Large intestine (tissue), 12 donors: ENCODE measurements at places on chromosomes 5 and 9. TPM values are rescaled to one million over a fixed set of nuclear protein-coding genes. Genes with fewer than 3 reads are reported as not detected.

Gene PCDHGB3
- polyA plus RNA-seq = 0.85 TPM

Gene LCN6
- 2.8 TPM for polyA plus RNA-seq

Gene IL9
- not detected for polyA plus RNA-seq

Gene ZDHHC11
- 41.0 TPM for polyA plus RNA-seq

Gene QRFP
- polyA plus RNA-seq = 0.36 TPM

Gene ANKRD31
- 0.21 TPM for polyA plus RNA-seq

Gene LAMC3
- polyA plus RNA-seq = 0.66 TPM

Gene RNF14
- 55.4 TPM for polyA plus RNA-seq

Gene SPINK7
- 0.06 TPM for polyA plus RNA-seq

Gene CD74
- polyA plus RNA-seq = 742 TPM

Gene PCDHGA11
- polyA plus RNA-seq = 1.4 TPM

Gene ADAMTSL1
- polyA plus RNA-seq = 3.6 TPM

Gene NPR2
- 15.3 TPM for polyA plus RNA-seq

- no peaks in the 10 kb centered on the region for H3K36me3 ChIP-seq
- H3K4me3 ChIP-seq = no peak overlapping the region
- no peaks in the 10 kb centered on the region for H3K4me1 ChIP-seq
- H3K27ac ChIP-seq = peak overlapping the region; percentile 36
- H3K27me3 ChIP-seq = no peaks in the 10 kb centered on the region
- peak; percentile 43 for DNase-seq
Observed at GRCh38 chr5:67234671-67235176, 38.1 kb upstream of the CD180 start.

- H3K27me3 ChIP-seq = no peaks in the 10 kb centered on the region
- peaks cover 3% of the 10 kb centered on the region for H3K36me3 ChIP-seq
- H3K4me1 ChIP-seq = no peaks in the 10 kb centered on the region
- DNase-seq = no peak
- no peak overlapping the region for H3K4me3 ChIP-seq
Observed at GRCh38 chr9:96500696-96501632, 51.0 kb downstream of the HABP4 start.

DNA sequence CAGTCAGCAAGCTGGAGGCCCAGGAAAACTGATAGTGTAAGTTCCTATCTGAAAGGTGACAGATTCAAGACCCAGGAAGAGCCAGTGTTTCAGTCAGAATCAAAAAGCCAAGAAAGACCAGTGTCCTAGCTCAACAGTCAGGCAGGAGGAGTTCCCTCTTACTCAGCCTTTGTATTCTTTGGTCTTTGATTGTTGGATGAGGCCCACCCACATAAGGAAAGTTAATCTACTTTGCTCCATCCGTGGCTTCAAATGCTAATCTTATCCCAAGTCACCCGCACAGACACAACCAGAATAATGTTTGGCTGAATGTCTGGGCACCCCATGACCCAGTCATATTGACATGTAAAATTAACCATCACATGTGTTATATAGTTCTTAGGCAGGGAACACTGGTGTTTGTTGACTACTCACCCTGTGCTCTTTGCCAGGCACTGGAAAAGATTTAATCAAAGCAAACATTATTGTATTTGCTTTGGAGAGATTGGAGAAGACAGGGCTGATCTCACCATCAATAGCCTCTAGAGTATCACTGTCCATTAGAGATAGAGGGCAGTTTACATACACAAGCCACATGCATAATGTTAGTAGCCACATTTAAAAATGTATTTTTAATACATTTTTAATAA lies 96.3 kb upstream of the KCNN2 start:
- H3K4me1 ChIP-seq = no peaks in the 10 kb centered on the region
- no peak for DNase-seq
- no peak overlapping the region for H3K27ac ChIP-seq

GRCh38 chr9:133760713-133761290 lies 22.6 kb upstream of the SARDH start:
- no peak for DNase-seq
- H3K36me3 ChIP-seq = peaks cover 29% of the 10 kb centered on the region
- no peaks in the 10 kb centered on the region for H3K4me1 ChIP-seq
- no peak overlapping the region for H3K27ac ChIP-seq

DNA sequence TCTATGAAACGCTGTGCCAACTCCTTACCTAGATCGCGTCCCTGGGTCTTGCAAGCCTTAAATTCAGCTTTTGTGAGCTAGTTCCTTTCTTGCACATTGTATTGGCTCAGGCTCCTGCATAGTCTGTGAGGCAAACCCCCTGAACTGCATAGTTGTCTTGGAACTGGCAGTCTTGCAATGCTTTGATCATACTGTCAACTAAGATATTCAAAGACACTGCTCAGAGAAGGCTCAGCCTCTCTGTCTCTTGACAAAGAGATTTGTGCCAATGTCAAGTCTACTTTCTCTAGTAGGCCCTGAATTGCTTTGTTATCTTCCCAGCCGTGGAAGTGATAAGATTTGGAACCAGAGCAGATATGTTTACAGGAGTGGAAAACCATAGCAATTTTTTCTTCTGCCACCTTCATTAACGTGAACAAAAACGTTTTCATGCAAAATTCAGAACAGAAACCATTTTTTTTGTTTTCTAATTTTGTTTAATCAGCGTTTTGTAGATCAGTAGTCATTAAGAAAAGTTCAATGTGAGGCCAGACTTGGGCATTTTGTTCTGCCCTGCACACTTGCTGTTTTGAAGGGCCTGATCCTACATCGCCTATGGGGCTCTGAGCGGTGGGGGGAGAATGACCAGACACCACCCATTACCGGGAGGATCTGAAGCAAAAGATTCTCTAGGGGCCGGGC lies 27.6 kb upstream of the ENTREP1 start:
- no peak for DNase-seq
- no peak overlapping the region for H3K4me3 ChIP-seq
- no peaks in the 10 kb centered on the region for H3K4me1 ChIP-seq
- no peak overlapping the region for H3K27ac ChIP-seq

DNA sequence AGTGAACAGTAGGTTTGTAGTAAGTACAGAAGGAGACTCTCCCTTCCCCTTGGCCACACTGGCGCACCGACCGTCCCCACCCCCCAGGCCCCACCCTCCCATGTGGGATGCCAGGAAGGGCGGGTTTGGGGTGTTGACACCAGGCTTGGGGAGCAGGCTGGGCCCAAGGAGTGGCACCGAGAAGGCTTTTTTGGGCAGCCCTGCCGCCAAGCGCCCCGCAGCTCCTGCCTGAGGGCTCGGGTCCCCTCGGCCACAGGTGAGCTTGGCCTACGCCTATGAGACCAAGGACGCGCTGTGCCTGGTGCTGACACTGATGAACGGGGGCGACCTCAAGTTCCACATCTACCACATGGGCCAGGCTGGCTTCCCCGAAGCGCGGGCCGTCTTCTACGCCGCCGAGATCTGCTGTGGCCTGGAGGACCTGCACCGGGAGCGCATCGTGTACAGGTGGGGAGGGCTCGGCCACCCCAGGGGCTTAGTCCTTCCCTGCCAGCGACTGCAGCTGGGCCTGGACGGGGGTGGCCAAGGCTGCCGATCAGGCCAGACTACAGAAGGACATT lies 7.3 kb downstream of the GRK6 start:
- no peaks in the 10 kb centered on the region for H3K27me3 ChIP-seq
- no peak for DNase-seq

GRCh38 chr5:119341452-119342349 lies 14.1 kb upstream of the TNFAIP8 start:
- no peaks in the 10 kb centered on the region for H3K36me3 ChIP-seq
- no peak overlapping the region for H3K27ac ChIP-seq
- H3K4me3 ChIP-seq = no peak overlapping the region
- no peaks in the 10 kb centered on the region for H3K4me1 ChIP-seq
- DNase-seq = no peak

DNA sequence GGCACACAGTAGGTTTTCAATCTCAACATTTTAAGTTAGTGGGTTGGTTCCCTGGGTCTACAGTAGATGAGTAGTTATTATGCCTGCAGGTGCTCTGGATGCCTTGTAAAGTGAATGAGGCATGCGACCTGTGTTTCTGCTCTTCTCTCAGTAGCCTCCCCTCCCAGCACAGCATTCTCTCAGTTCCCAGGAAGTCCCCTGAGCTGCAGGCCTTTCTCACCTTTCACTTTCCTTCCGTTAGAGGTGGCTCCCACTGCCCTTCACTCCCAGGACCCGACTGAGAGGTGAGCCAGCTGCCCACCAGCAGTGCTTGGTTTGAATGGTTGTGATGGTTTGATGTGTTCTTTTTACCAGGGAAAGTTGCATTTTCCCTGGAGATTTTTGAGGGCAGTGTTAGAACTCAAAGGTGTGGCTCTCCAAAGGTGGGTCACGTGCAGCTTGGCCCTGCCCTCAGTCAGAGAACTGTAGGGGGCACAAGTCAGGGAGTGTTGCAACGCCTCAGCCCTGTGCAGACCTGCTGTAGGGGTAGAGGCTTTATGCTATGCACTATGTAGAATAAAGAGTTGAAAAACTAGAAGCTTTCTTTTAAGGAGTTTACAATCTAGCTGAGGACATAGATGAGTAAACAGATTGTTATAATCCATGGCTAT lies 173.8 kb downstream of the NTRK2 start:
- H3K27me3 ChIP-seq = no peaks in the 10 kb centered on the region
- no peaks in the 10 kb centered on the region for H3K36me3 ChIP-seq
- no peak overlapping the region for H3K4me3 ChIP-seq
- no peaks in the 10 kb centered on the region for H3K4me1 ChIP-seq
- no peak for DNase-seq

DNA sequence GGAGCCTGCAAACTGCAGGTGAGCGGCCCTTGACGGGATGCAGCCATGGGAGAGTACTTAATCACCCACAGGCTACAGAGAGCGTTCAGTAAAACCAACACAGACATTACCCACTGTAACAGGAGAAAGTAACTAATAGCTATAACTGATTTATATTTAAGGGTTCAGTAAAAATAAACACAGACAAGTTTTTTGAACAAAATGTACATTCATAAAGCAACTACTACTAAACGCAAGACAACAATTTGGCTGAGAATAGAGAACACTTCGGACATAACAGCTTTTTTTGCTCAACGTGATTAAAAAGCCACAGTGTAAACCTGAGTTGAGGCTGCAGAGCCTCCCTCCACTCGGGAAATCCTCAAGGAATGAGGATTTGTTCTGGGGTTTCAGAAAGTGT lies 61.7 kb downstream of the LIFR start:
- H3K27ac ChIP-seq = no peak overlapping the region
- H3K27me3 ChIP-seq = no peaks in the 10 kb centered on the region
- H3K36me3 ChIP-seq = peaks cover 37% of the 10 kb centered on the region

DNA sequence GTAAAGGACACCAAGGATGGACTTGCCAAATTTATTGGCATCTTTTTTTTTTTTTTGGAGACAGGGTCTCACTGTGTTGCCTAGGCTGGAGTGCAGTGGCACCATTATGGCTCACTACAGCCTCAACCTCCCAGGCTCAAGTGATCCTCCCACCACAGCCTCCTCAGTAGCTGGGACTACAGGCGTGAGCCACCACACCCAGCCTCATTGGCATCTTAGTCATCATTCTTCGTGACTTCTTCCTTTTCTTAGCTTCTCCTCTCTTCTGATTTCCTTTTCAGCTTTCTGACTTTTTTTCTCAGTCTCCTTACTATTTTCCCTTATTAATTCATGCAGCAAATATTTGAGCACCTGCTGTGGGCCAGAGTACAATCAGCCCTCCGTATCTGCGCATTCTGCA lies 6.1 kb downstream of the MAML1 start:
- peaks cover 7% of the 10 kb centered on the region for H3K4me1 ChIP-seq
- H3K4me3 ChIP-seq = no peak overlapping the region
- H3K36me3 ChIP-seq = peaks cover 6% of the 10 kb centered on the region
- no peaks in the 10 kb centered on the region for H3K27me3 ChIP-seq
- no peak overlapping the region for H3K27ac ChIP-seq
- DNase-seq = no peak

DNA sequence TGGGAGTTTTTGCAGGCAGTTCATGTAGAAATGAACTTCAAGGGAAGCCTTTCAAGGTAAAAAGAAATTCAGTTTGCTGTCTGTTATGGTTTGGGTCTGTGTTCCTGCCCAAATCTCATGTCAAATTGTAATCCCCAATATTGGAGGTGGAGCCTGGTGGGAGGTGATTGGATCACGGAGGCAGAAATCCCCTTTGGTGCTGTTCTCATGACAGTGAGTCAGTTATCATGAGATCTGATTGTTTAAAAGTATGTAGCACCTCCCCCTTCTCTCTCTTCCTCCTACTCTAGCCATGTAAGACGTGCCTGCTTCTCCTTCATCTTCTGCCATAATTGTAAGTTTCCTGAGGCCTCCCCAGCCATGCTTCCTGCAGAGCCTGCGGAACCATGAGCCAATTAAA lies 341.4 kb downstream of the ARHGEF28 start:
- no peaks in the 10 kb centered on the region for H3K4me1 ChIP-seq
- no peaks in the 10 kb centered on the region for H3K36me3 ChIP-seq
- H3K27ac ChIP-seq = no peak overlapping the region

- no peaks in the 10 kb centered on the region for H3K36me3 ChIP-seq
- no peaks in the 10 kb centered on the region for H3K4me1 ChIP-seq
Observed at GRCh38 chr9:135671591-135672041, 8.5 kb downstream of the LCN9 start.

DNA sequence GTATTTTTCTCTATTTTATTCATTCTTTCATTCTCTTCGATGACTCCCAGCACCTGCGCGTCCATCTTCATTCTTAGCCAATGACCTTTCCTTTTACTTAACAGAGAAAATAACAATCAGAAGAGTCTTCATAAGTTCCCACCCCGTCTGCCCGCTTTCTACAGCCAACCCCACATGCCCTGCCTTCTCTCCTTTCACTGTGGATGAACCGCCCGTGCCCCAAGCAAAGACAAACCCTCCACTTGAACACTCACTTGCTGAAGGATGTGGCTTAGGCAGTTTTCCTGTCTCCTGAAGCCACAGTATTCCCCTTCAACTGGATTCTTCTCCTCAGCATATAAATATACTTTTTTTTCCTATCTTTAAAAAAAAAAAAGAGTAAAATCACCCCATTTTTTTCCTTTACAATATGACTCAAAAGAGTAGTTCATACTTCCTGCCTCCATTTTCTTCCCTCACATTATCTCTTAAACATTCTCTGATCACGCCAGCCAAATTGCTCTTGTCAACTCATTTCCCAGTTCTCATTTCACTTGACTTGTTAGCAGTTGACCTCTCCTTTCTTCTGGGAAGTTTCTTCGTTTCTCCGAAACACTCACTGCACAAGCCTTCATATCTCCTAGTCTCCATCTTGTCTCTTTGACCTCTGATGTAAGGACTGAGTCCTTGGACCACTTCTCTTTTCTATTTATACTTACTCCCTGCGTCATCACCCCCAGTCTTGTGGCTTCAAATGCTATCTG lies 11.1 kb downstream of the NIPSNAP3B start:
- no peaks in the 10 kb centered on the region for H3K36me3 ChIP-seq
- DNase-seq = no peak
- no peaks in the 10 kb centered on the region for H3K27me3 ChIP-seq

- no peak overlapping the region for H3K27ac ChIP-seq
- peaks cover 4% of the 10 kb centered on the region for H3K27me3 ChIP-seq
- no peaks in the 10 kb centered on the region for H3K4me1 ChIP-seq
- H3K36me3 ChIP-seq = no peaks in the 10 kb centered on the region
Observed at GRCh38 chr9:995781-996180, 19.3 kb downstream of the DMRT3 start.

GRCh38 chr9:130820135-130820738 lies 14.8 kb upstream of the ABL1 start:
- no peak overlapping the region for H3K4me3 ChIP-seq
- no peak overlapping the region for H3K27ac ChIP-seq
- no peak for DNase-seq
- no peaks in the 10 kb centered on the region for H3K27me3 ChIP-seq
- peaks cover 18% of the 10 kb centered on the region for H3K4me1 ChIP-seq

GRCh38 chr5:133266527-133266878 lies 214.7 kb downstream of the HSPA4 start:
- peaks cover 30% of the 10 kb centered on the region for H3K4me1 ChIP-seq
- no peaks in the 10 kb centered on the region for H3K36me3 ChIP-seq
- no peak overlapping the region for H3K27ac ChIP-seq
- H3K4me3 ChIP-seq = no peak overlapping the region
- no peak for DNase-seq

GRCh38 chr5:8473827-8474568 lies 605.0 kb downstream of the MTRR start:
- H3K27ac ChIP-seq = no peak overlapping the region
- DNase-seq = no peak
- no peaks in the 10 kb centered on the region for H3K36me3 ChIP-seq
- no peaks in the 10 kb centered on the region for H3K27me3 ChIP-seq
- H3K4me3 ChIP-seq = no peak overlapping the region
